ENCODE measurements at places on chromosomes 11 and 22.

GRCh38 chr11:115391598-115391997 lies 112.6 kb downstream of the CADM1 start:
- no peaks in the 10 kb centered on the region for H3K36me3 ChIP-seq
- H3K27ac ChIP-seq, result no peak overlapping the region
- H3K4me3 ChIP-seq, result no peak overlapping the region
- DNase-seq, result no peak

GRCh38 chr11:78200553-78200952 lies 11.8 kb downstream of the USP35 start:
- peaks cover 2% of the 10 kb centered on the region for H3K27me3 ChIP-seq
- H3K27ac ChIP-seq, result no peak overlapping the region
- no peaks in the 10 kb centered on the region for H3K36me3 ChIP-seq
- H3K4me1 ChIP-seq, result peaks cover 7% of the 10 kb centered on the region

DNA sequence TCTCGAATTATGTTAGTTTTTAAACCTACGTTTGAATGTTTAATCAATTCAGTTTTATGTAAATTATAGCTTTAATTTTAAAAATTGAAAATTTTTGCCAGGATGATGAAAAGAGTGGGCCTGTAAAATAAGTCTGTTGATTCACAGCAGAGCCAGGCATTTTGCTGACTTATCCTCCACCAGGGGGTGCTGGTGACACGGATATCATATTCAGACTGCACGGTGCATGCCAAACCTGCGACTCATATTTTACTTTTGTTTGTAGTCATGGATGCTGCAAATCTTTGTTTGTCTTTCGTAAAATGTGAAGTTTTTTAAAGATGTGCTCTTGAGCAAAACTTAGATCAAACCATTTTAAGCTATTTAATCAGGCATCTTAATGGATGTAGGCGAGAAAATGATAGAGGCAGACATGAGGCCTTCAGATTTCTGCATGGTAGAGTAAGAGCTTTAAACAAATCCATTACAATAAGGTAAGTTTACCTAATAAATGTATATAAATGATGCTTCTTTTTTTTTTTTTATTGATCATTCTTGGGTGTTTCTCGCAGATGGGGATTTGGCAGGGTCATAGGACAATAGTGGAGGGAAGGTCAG lies 3.6 kb upstream of the OR8B3 start:
- no peak overlapping the region for H3K27ac ChIP-seq
- H3K27me3 ChIP-seq, result no peaks in the 10 kb centered on the region
- peak; percentile 83 for DNase-seq
- no peaks in the 10 kb centered on the region for H3K4me1 ChIP-seq
- H3K36me3 ChIP-seq, result no peaks in the 10 kb centered on the region

DNA sequence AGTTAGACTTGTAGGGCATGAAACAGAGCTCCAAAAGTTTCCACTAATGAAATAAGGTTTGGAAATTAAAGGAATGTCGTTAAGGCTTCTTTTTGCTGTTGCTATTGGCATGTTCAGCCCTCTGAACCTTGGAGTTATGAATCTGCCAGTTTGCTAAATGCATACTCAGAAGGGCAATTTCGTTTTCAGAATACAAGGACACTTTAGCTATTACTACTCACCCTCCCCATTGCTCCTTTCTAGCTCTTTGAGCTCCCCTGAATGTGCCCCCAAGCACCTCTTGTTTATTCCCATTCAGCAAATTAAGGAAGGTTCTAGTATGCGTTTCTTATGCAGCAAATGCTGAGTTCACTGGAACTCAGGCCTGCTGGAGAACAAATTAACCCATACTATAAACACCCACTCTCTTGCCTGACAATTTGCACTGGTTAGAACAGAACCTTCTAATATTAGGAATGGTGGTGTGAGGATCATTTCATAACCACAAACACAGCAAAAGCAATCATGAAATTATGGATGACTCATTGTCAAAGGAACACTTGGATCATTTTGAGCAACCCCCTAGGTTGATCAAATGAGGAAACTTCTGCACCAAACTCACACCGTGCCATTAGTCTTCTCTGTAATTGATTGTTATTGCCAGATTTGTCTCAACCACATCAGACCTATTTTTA lies 26.2 kb upstream of the LIN7C start:
- no peak overlapping the region for H3K4me3 ChIP-seq
- no peak overlapping the region for H3K27ac ChIP-seq
- H3K36me3 ChIP-seq, result no peaks in the 10 kb centered on the region
- no peaks in the 10 kb centered on the region for H3K4me1 ChIP-seq
- H3K27me3 ChIP-seq, result no peaks in the 10 kb centered on the region

DNA sequence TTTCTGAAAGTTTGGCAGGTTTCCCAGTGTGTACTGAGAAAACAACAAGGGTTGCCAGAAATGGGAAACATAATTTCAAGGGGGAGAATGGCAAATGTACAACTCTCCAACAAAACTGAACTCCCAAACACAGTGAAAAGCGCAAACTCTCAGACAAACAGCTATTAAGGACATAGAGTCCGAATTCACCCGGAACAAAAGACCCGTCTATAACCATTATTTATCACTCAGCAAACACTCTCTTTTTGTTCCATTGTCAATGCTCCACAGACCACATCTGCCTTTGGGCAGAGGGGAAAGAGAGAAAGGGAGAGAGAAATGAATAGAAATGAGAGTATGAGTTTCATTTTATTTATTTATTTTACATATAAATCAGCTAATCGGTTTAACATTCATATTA lies 21.7 kb downstream of the KIRREL3 start:
- no peaks in the 10 kb centered on the region for H3K4me1 ChIP-seq
- H3K27me3 ChIP-seq, result peaks cover 9% of the 10 kb centered on the region
- H3K36me3 ChIP-seq, result no peaks in the 10 kb centered on the region
- no peak for DNase-seq
